ENCODE measurements at places on chromosomes 5 and 9.

- DNase-seq = no peak
Measured at GRCh38 chr9:137301081-137301947, 757 bp downstream of the NRARP start.

DNA sequence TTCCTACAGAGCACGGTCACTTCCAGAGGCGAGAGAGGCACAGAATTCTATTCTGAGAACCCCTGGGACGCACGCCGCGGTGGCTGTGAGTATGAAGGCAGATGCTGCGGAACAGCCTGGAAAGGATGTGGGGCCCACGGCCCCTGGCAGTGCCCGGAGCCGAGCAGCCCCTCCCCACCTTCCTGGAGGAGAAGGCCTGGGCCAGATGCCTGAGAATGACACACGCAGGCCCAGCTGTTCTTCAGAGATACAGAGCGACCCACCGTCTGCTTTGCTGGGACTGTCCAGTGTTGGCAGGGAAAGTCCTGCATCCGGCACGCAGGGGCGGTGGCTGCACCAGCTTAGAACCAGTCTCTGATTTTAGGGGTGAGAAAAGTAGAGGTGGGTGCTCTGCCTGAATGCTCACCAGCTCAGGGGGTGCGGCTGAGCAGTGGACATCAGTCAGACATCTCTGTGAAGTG, 116.7 kb upstream of the LPCAT1 start:
- no peak for DNase-seq

GRCh38 chr5:1500411-1501091, 23.2 kb downstream of the LPCAT1 start:
- DNase-seq = no peak

DNA sequence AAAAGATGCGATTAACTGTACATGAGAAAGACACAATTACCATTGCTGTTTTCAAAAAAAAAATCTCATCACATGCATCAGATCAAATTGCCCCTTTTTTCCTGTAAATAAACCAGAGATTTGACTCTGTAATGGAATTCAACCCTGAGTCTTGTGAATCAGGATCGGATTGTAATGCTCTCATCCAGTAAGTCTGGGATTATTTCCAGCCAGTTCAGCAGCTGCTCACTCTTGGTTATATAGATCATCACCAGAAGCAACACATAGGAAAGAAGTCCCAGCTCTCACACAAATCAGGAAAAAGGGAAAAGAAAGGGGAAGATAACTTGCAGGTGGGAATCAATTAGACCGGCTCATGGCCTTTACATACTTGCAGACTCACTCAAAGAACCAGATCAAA, 97.8 kb upstream of the SPOCK1 start:
- DNase-seq = no peak

DNA sequence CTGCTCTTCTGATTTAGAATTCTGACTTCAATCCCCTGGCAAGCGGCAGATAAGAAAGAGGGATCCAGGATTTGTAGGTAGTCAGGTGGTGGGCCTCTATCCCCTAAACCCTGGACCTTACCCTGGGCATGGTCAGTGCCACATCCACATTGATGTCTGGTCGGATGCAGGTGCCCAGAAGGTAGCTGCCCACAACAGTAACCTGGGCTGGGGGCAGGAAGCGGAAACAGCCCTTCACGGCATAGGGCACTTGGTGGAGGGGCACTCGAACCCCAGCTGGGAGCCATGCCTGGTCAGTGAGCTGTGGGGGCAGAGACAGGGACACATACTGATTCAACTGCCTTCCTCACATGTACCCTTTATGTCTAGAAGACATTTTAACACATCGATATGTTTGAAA, 3.8 kb downstream of the NOL6 start:
- no peak for DNase-seq
